CD4-positive, alpha-beta T cell treated with Interleukin-17A for 4 hours (primary cell): ENCODE measurements at places on chromosomes 7 and 10.

- no peak for DNase-seq
These were observed 240.7 kb downstream of the MGMT start for GRCh38 chr10:129707406-129708388.

GRCh38 chr7:31019509-31019908 is 32.6 kb upstream of the ADCYAP1R1 start:
- no peak for DNase-seq

DNA sequence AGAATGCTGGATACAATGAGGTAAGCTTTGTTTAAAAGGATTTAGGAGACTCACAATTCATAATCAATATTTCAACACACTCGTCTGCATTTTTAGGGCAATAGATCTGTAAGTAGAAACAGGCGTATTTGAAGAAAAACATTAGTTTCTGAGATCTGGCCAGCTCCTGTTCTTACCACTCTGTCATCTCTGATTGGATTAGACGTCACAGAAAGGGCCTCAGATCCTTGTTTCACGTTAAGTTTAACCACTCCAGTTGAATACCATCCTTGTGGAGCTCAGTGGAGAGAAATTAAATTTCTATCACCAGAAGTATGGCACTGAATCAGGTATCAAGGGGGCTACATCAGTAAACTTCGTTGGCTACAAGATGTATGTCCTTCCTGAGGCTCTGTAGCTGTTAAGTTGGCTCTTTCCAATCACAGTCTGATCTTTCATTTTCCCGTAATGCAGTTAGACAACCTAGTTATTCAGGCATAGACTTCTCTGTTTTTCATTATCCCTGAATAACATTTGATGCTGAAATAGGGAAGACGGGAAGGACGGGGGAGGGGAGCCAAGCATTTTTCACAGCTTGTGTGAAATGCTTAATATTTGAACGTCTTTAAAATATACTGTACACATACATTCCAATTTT is 659.2 kb upstream of the GALNT17 start:
- no peak for DNase-seq

- DNase-seq: no peak
These were observed 6.9 kb upstream of the MRPS24 start for GRCh38 chr7:43876241-43876640.

DNA sequence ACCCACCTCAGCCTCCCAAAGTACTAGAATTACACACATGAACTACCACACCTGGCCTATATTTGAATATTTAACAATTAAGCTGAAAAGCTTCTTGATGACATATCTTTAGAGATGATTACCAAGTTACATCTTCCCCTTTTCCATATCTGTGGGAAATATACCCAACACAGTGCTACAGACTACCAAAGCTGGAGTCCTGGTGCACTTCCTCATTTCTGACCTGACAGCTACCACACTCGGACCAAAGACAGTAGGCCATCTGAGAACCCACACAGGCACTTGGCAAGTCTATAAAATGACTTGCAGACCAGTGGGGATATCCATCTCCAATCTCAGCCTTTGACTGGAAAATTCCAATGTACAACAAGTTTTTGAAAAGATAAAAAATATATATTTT is 270.4 kb upstream of the KLF14 start:
- no peak for DNase-seq

DNA sequence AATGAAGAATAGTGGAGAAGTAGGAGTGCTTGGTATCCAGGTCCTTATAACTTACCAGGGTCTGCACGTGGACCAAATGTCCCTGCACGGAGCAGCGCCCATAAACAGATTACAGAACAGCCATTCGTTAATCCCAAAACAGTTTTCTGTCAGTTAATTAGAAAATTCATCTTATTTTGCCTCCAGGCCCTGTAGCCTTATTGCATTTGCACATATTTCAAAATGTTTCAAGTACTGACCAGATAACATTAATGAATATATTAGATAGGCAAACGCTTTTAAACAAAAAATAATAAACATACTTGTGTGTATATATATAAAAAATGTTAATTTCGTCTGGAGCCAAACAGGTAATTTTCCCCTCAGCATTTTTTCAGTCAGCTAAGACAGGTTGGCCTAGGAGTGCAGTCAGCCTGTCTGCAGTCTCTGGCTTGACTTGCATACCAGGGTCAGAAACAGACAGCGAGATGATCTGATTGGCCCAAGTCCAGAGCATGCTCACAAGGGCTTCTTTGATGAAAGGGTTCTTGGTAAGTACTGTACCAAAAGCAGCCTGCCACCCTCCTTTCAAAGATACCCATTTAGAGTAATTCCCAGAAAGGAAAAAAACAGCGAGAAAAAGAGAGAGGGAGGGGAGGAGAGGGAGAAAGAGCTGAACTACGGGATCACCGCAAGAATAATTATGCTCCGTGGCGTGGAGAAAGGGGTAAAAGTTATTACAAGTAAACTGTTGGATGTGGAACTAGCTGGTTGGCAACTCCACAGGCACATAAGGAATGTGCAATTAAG is 194.4 kb upstream of the TCF7L2 start:
- DNase-seq: no peak

GRCh38 chr7:70788276-70788675 is 343.7 kb upstream of the GALNT17 start:
- peak; percentile 61 for DNase-seq

- DNase-seq: no peak
These were observed 256.2 kb downstream of the GALNT17 start for GRCh38 chr7:71388181-71388580.

DNA sequence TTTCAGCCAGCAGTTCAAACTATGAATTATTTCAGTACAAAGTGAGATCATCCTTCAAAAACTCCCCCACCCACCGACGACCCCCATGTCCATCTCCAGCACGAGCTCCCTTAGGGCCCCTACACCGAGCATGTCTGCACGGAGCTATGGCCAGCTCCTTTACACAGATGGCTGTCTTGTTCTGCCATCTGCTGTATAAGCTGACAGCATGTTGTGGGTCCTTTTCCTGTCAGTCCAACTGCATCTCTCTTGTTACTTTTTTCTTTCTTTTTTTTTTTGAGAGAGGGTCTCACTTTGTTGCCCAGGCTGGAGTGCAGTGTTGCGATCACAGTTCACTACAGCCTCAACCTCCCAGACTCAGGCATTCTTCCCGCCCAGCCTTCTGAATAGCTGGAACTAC is 21.6 kb downstream of the NPC1L1 start:
- no peak for DNase-seq

- DNase-seq: no peak
These were observed 35.2 kb upstream of the CCSER2 start for GRCh38 chr10:84293171-84293570.

GRCh38 chr7:119733127-119733879 is 539.7 kb upstream of the KCND2 start:
- DNase-seq: no peak

- DNase-seq: peak; percentile 15
These were observed 27.4 kb downstream of the SFMBT2 start for GRCh38 chr10:7383442-7383841.

GRCh38 chr7:99128076-99128950 is 15.6 kb downstream of the SMURF1 start:
- no peak for DNase-seq

DNA sequence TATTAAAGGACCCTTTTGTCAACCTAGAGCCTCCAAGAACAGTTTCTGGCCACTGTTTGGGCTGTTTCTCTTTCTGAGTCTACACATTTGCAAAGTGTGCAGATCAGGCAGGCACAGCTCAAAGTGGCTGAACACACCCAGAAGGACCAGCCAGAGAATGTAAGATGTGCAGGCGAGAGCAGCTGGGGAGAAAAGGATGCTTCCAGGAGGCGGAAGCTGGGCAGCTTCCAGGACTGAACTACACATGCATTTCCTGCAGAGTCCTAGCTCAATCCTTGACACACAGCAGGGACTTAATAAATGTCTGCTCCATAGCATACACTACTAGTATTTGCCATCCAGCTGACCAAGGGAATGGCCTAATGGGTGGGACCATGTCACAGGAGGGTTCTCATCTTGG is 70.9 kb downstream of the CTBP2 start:
- no peak for DNase-seq

GRCh38 chr7:130662426-130662825 is 6.1 kb downstream of the COPG2 start:
- no peak for DNase-seq

GRCh38 chr10:42732266-42732665 is 50.3 kb upstream of the BMS1 start:
- DNase-seq: no peak

- DNase-seq: no peak
These were observed 107.8 kb upstream of the PHYHIPL start for GRCh38 chr10:59068581-59069191.

DNA sequence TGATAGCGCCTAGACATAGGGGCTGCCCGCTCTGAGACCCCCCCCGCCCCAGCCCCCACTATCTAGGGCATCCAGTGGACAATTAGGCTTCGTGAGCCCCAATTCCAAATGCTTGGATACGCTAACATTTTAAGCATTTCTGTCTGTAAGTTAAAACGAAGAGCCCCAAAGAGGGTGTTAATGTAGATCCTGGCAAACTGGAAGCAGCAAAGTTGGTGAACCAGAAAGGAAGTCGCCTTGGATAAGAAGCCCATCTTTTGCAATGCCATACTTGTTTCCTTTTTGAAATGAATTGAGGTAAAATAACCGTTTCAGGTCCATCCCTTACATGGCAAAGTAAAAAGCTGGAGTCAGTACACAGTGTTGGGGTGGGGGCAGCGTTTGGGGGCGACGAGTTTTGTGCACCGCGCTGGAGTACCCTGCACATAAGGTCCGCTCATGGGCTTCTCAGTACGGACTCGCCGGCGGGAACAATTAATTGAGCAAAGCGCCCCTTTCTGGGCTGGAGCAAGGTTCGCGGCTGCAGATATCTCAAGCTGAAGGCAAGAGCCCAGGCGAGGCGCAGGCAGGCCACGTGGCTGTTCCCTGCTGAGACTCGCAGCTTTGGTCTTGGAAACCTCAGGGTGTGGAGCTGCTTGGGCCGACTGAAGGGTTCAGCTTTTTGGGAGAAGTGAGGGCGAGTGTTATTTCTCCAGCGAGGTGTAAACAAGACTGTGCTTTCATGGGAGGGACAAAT is 1.4 kb upstream of the TWIST1 start:
- DNase-seq: no peak

DNA sequence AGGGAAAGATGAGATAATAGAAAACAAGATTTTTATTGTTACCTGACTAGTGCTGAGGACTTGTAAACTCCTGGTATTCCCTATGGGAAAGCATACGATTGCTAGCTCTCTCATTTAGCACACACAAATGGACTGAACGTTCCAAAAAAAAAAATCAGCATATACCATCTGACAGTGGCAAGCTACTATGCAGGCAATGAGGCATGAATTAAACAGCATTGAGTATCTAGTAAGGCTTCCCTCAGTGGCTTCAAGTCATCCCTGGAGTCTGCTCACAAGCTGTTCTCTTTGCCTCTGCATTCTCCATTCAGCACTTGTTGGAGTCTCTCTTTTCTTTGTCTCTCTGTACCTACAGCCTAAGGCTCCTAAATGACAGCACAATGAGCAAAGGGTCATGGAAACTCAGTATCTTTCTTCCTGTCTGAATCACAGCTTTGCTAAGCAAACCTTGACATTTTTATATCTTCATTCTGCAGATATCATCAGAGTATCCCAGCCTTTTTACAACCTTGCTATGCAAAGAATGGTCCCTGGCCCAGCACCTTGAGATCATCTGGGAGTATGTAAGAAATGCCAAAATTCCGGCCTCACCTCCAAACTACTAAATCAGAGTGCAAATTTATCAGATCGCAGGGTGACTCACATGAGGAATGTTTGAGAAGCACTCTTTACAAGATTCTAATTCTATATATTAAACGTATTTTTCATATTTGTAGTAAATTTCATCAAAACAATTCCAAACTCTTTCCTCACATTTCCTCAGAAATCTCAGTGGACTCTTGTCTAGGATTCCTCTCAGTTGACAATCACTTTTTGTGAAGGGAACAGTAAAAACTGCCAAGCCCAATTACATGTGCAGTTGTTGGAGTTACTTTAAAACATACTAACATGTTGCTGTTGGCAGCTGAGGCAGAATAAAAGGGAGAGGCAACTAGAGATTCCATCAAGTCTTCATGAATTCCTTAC is 10.8 kb upstream of the LIPA start:
- no peak for DNase-seq

DNA sequence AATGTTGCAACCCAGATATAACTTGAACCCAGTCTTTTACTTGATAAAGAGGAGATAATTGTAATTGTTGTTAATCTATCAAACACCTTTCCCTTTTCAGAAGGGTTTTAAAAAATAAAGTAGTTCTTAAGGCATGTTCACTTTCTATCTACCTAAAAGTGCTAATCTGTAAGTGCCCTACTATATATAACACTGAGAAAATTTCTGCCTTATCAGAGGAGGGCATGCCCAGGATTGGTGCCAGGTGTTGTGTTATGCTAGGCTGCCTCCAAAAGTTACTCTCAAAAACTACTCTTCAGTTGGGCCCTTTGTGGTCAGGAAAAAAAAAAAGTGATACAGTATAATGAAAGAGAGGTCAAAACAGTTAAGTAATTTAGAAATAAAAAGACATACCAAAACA is 36.3 kb downstream of the SMNDC1 start:
- DNase-seq: no peak

- no peak for DNase-seq
These were observed 63.7 kb downstream of the ARHGAP12 start for GRCh38 chr10:31864834-31865518.
